Hypothalamus (tissue), 51 donors: ENCODE measurements at places on chromosomes 1 and 21.

GRCh38 chr1:39196244-39197215, 8.0 kb upstream of the MACF1 start:
- no peak for DNase-seq

DNA sequence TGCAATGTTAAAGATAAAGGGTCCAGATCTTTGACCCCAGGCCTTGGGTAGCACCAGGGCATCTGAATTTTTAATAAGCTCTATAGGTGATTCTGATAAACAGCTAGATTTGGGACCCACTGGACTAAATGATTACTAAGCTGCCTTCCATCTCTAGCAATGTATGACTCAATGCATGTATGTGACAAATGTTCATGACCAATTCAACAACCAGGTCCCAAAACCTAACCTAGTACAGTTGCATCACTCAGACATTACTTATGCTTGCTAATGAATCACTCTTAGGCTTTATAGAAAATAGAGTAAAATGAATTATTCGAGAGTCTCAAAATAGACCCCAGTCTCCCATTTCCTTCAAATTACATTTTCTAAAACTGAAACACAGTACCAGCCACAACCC, 35.5 kb downstream of the RCAN1 start:
- DNase-seq: no peak

DNA sequence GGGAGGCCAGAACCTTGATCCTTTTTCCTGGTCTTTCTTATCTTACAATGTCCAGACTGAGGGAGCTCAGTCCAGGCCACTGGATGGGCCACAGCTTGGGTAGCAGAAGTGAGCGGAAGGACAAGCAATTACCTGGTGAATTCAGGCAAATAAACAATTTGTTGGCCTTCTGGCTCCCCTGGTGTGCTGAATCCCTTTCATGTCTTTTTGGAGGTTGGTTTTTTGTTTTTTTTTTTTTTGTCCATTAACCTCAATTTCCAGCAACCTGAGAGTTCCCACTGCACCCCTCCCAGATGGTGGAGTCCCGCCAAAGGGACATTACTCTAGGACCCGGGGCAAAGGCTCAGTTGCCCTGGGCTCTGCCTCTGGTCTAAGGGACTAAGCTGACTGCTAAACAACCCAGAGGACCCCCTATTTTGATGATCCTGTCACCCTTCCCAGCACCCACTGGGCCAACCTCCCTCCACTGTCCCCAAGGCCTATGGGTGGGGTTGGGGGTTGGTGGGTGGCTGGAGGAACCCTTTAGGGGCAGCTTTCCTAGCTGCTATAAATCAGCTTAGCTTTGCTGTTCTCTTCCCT, 85.5 kb downstream of the KCND3 start:
- DNase-seq: no peak

DNA sequence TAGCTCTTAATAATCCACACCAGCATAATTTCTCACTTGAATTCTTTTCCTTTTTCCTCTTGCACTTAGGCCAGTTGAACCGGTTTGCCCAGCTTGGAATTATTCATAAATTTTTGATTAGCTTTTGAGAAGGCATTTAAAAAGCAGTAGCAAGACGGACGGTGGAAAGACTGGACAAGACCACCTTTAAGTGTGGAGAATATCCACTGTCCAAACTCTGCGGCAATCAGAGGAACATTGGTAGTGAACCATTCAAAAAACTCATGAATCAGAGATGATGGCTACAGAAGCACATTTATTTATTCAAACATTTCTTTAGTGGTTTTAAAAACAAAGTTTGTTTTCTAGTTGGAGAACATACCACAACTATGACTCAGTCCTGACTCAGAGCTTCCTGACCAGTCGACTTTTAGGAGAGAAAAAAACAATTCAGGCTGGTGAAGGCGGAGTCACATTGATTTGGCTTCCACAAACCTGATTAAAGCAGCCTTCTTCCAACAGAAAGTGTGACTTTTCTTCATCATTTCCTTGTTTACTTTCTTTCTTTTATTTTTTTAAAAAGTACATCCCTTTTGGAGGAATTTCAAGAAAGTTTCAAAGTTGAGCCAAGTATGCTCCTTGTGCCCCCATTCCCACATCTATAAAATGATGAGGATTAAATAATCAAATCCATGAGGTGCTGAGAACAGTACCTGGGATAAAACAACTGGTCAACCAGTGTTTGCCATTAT, 128.8 kb downstream of the ADSS2 start:
- DNase-seq: no peak

- no peak for DNase-seq
Measured at GRCh38 chr21:44521301-44521927, 18.6 kb downstream of the KRTAP10-1 start.

- DNase-seq: no peak
Measured at GRCh38 chr1:241507189-241507863, 12.2 kb downstream of the FH start.

- DNase-seq: no peak
Measured at GRCh38 chr1:211939876-211940468, 95.4 kb downstream of the INTS7 start.
